ENCODE measurements at places on chromosomes 7 and 10.

DNA sequence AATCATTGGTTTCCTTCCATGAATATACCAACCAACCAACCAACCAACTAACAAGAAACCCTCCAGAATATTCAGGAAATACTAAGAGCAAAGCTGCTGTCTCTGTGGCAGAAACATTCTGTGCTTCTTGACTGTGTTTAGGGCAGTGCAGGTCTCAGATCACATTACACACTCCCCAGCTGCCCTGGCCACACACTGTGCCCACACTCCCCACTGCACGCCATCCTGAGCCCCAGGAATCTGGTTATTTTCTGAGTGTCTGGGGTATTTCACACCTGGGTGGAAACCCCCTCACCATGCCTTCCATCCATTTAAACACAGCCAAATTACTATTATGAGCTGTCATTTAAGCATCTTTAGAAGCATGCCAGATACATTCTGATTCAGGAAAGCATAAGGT, 183.7 kb upstream of the ANK3 start:
- H3K27ac ChIP-seq: no peak overlapping the region
- H3K36me3 ChIP-seq: no peaks in the 10 kb centered on the region
- no peak for DNase-seq

DNA sequence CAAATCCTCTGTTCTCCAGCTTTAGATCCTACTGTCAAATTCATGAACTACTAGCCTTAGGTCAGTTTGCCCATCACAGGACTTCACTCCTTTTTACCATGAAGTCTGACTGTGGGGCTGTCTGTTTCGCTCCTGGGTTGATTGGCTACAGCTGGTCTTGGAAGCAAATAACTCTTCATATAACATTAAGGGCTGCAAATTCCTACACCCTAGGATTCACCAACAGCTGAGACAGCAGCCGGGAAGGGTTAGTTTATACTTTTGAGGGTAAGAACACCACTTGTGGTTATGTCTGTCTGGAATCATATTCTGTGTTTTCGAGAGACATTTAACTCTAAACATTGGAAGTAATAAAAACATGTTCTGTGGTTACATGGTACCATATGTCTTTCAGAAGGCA, 55.9 kb upstream of the KIAA1217 start:
- H3K27me3 ChIP-seq: no peaks in the 10 kb centered on the region
- no peaks in the 10 kb centered on the region for H3K4me1 ChIP-seq
- no peak for DNase-seq
- no peaks in the 10 kb centered on the region for H3K36me3 ChIP-seq
- no peak overlapping the region for H3K27ac ChIP-seq

DNA sequence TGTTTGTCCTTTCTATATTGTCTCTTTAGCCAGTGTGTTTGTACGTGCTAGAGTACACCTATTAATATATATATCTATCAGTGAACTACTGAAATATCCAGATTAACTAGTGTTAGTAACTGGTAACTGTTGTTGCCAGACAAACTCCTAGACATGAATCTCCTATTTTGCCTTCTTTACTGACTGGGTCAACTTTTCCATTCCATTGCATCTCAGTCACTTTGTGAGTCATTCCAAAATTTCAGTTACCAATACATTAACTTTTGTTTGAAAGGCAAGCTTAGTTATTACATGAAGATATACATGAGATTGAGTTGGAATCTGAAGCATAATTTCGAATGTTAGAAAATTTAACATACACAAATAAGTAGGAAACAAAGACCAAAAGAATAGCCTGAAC, 51.4 kb downstream of the BTAF1 start:
- H3K4me3 ChIP-seq: no peak overlapping the region
- no peak for DNase-seq
- H3K4me1 ChIP-seq: no peaks in the 10 kb centered on the region
- no peaks in the 10 kb centered on the region for H3K27me3 ChIP-seq

DNA sequence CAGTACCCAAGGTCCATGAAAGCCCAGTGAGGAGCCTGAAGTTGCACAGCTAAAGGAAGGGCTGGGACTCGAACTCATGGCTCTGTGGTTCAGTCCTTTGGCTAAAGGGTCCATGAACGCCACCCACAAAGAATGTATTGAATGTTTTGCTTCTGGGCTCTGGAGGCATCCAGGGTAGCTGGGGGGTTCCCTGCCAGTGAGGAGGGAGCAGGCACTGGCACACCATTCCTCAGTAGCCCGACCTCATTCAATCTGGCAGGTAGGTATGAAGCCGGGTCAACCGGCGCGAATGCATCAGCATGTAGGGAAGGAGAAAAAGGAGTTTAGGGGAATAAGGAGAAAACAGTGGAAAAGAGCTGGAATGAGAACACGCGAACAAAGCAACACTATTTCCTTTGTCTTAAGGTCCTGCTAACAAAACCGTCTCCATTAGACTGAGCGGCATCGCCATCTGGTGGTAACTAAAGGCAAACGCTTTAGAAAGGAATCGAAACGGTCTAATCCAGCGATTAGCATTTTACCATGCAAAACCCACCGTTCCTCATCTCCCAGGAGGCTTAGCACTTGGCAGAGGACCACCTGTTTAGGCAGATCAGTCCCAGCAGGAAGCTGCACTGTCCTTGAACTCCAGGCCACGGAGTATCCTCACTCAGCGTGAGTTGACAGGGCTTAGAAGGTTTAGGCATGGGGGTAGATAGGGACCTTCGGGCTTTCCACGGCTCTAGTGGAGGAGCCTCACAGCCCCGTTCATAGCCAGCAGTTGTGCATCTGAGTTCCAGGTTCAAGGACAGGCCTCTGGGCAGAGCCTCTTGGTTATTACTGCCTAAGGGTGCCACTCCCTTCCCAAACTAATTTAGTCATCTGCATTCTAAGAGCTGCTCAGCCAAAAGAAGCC, 122.8 kb downstream of the UBE2H start:
- peaks cover 12% of the 10 kb centered on the region for H3K36me3 ChIP-seq
- no peak overlapping the region for H3K4me3 ChIP-seq
- peak; percentile 39 for DNase-seq
- H3K4me1 ChIP-seq: peaks cover 23% of the 10 kb centered on the region
- H3K27ac ChIP-seq: peak overlapping the region; percentile 82

DNA sequence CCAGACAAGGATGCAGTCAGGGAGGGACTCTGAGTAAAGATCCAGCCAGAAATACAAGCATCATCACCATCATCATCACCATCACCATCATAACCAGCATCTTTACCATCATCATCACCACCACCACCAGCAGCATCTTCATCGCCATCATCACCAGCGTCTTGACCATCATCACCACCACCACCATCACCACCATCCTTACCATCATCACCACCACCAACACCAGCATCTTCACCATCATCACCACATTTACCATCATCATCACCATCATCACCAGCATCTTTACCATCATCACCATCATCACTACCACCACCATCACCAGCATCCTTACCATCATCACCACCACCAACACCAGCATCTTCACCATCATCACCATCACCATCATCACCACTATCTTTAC, 44.1 kb upstream of the CPXM2 start:
- no peak for DNase-seq
- peaks cover 8% of the 10 kb centered on the region for H3K36me3 ChIP-seq
- no peaks in the 10 kb centered on the region for H3K4me1 ChIP-seq

GRCh38 chr10:16260388-16260787, 176.4 kb upstream of the PTER start:
- H3K4me1 ChIP-seq: no peaks in the 10 kb centered on the region
- H3K4me3 ChIP-seq: no peak overlapping the region
- no peaks in the 10 kb centered on the region for H3K27me3 ChIP-seq
- H3K27ac ChIP-seq: no peak overlapping the region
- H3K36me3 ChIP-seq: no peaks in the 10 kb centered on the region
- DNase-seq: no peak

GRCh38 chr7:148563583-148564274, 26.8 kb upstream of the C7orf33 start:
- H3K27ac ChIP-seq: no peak overlapping the region
- DNase-seq: no peak
- H3K4me3 ChIP-seq: no peak overlapping the region
- no peaks in the 10 kb centered on the region for H3K36me3 ChIP-seq
- H3K4me1 ChIP-seq: peaks cover 6% of the 10 kb centered on the region
- H3K27me3 ChIP-seq: peaks cover 26% of the 10 kb centered on the region

DNA sequence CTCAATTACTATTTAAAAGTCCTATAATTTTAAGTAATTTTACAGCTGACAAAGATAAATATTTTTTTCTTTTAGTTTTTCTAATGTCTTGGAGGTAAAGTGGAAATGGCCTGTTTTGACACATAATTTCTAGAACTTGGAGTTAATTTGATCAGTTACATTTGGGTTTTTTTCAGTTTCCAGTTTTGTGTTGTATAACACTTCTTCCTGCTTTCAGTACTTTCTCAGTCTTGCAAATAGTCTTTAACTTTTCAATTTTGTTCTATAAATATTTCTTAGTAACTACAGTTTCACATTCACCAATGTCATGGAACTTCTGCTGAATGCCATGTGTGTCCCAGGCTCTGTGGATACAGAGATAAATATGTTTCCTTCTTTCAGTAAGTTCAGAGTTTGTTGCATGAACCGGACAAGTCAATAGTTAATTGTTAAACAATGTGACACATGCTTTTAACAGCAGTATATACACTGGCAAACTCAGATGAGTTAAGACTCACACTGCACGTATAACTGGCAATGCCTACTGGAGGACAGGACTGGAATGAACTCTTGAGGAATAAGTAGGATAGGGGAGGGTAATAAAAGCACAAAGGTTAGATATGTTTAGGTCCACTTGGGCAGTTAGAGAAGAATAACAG, 4.6 kb downstream of the SHOC2 start:
- H3K36me3 ChIP-seq: no peaks in the 10 kb centered on the region
- H3K4me1 ChIP-seq: peaks cover 61% of the 10 kb centered on the region
- DNase-seq: no peak
- H3K27ac ChIP-seq: peak overlapping the region; percentile 21
- H3K4me3 ChIP-seq: no peak overlapping the region
